Endodermal cell (in vitro differentiated cells): ENCODE measurements at places on chromosomes 2 and 18. TPM values are rescaled to one million over a fixed set of nuclear protein-coding genes. Genes with fewer than 3 reads are reported as not detected.
A peak's percentile ranks its signal among the peaks of the same experiment; 100 is the strongest.

Gene AKAIN1
- total RNA-seq = not detected in 3 replicates

Gene PLA2R1
- total RNA-seq = 0.80 to 2.0 TPM (median 1.4 TPM) in 3 replicates

Gene CREG2
- total RNA-seq = 0.13 and 0.27 TPM in 2 replicates

Gene AFF3
- total RNA-seq = 0.42 to 0.62 TPM (median 0.57 TPM) in 3 replicates

Gene POMC
- total RNA-seq = 8.9 to 10.9 TPM (median 10.5 TPM) in 3 replicates

Gene MSH2
- total RNA-seq = 126 and 136 TPM in 2 replicates

Gene FOXD4L1
- total RNA-seq = 0.22 TPM in 1 of 2 replicates, not detected in the other

Gene PPP1R1C
- total RNA-seq = 6.1 and 8.1 TPM in 2 replicates

Gene TUBB8B
- 0.69 TPM in 1 of 3 replicates, not detected in the others for total RNA-seq

DNA sequence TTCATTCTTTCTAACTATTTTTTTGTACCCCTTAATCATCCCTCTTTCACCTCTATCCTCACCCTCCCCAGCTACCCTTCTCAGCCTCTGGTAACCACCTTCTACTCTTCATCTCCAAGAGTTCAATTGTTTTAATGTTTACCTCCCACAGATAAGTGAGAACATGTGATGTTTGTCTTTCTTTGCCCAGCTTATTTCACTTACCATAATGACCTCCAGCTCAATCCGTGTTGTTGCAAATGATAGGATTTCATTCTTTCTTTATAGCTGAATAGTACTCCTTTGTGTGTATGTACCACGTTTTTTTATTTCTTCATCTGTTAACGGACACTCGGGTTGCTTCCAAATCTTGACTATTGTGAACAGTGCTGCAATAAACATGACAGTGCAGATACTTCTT, 22.1 kb upstream of the TMEM37 start:
- no peak for DNase-seq
- no peaks in the 10 kb centered on the region for H3K4me1 ChIP-seq

DNA sequence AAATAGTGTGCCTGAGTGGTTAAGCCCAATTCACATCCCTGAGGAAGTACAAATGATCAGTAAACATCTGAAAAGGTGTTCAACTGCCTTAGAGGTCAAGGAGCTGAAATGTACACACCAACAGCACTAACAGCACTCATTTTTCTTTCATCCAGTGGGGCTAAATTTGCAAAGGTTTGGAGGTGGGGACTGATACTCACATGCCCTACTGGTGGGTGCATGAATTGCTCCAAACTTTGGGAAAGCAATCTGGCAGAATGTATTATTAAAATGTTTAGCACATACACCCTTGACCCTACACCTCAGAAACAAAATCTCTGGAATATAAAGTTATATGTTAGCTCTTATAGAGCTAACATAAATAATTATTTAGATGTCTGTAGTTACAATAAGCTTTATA, 19.0 kb upstream of the FAM178B start:
- H3K4me1 ChIP-seq = no peaks in the 10 kb centered on the region
- no peak overlapping the region for H3K27ac ChIP-seq
- H3K36me3 ChIP-seq = no peaks in the 10 kb centered on the region
- DNase-seq = no peak
- H3K27me3 ChIP-seq = no peaks in the 10 kb centered on the region
- no peak overlapping the region for H3K4me3 ChIP-seq

DNA sequence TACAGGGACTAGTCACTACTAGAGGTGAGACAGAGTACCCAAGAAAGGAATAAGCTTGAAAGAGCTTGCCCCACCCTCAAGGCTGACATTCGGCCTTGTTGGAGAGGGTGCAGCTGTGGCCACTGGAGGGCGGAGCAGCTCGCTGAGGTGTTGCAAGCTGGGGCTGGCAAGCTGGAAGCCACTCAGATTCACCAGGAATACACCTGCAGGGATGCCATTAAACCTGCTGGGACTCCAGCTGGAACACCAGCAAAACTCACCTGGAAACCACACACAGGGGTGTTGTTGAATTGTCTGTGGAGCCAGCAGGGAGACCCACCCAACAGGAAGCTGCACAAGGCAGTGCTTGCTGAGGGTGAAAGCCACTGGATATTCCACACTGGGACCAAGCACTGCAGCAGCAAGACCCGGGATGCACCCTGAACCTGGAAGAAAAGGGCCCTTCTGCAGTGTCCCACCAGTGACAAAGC, 26.1 kb downstream of the KCTD18 start:
- H3K4me1 ChIP-seq = peaks cover 7% of the 10 kb centered on the region
- H3K27ac ChIP-seq = no peak overlapping the region
- H3K27me3 ChIP-seq = no peaks in the 10 kb centered on the region
- peaks cover 12% of the 10 kb centered on the region for H3K36me3 ChIP-seq

DNA sequence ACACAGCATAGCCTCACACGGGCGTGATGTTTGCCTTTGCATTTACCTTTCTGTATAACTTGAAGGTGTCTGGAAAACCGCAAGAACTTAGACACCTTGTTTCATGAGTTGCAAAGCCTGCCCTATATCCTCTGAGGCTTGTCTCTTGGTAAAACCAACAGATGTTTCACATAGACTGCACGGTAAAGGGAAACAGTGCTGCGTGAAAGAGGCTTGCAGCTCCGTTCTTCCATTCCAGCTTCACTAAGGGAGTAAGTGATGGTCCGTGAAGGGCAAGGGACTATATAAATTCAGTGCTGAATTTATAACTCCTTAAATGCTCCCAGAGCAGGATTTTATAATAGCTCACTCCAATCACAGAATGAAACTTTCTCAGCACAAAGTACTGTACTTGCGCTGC, 360.5 kb downstream of the SOX11 start:
- no peak overlapping the region for H3K27ac ChIP-seq
- no peak for DNase-seq
- peaks cover 8% of the 10 kb centered on the region for H3K4me1 ChIP-seq
- H3K36me3 ChIP-seq = no peaks in the 10 kb centered on the region
- no peaks in the 10 kb centered on the region for H3K27me3 ChIP-seq
- no peak overlapping the region for H3K4me3 ChIP-seq

DNA sequence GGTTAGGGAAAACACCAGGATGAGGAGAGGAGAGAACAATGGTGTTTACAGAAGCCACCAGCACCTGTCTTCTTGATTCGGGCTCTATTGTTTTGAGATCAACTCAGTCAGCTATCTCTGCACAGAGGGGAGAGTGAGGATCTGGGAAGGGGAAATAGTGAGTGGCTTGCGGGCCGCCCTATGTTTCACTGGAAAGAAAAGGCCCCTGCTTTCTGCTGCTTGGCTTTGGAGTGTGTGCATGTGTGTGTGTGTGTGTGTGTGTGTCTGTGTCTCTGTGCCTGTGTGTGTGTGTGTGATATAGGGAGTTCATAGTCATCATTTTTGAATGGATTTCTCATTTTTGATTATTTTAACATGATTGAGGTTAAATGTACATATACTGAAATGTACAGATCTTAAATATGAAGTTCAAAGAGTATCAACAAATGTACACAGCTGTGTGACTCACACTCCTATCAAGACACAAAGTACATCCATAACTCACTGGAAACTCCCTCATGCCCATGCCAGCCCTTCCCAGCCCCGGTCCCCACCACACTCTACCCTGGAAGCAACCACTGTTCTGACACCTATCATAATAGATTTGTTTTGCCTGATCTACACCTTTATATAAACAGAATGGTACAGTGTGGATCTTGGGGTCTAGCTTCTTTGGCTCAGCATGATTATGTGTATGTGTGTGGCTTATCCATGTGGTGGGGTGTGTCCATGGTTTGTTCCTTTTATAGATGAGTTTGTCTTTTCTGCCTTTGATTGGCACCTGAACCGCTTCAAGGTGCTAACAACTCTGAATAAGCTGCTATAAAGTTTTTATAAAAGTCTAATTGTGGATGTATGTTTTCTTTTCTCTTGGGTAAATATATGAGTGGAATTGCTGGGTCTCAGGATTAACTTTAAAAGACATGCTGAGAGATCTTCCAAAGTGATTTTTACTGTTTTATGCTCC, 258.3 kb downstream of the SETBP1 start:
- H3K27me3 ChIP-seq = no peaks in the 10 kb centered on the region
- H3K4me1 ChIP-seq = peaks cover 9% of the 10 kb centered on the region
- H3K27ac ChIP-seq = peak overlapping the region; percentile 84

GRCh38 chr2:102726128-102727087, 35.4 kb upstream of the TMEM182 start:
- H3K4me3 ChIP-seq = no peak overlapping the region
- no peak overlapping the region for H3K27ac ChIP-seq
- no peaks in the 10 kb centered on the region for H3K27me3 ChIP-seq
- DNase-seq = no peak

DNA sequence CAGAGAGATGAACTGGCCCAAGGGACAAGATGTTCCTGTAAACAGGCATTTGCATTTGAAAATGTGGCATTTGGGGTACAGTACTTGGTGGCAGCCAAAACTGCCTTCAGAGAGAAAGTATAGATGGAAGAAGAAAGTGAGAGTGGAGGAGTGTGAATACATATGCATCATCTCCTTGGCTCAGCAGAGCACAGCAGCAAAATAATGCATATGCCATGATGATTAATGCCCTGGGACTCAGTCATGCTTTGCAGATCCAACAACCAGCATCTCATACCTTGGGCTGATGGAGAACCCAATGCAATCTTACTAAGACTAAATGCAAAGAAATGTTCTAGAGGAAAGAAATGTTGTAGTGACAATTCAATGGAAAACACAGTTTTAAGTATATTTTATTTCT, 29.7 kb upstream of the CYTIP start:
- no peak overlapping the region for H3K4me3 ChIP-seq
- H3K27me3 ChIP-seq = no peaks in the 10 kb centered on the region
- DNase-seq = no peak
- H3K36me3 ChIP-seq = no peaks in the 10 kb centered on the region
- H3K4me1 ChIP-seq = no peaks in the 10 kb centered on the region
- no peak overlapping the region for H3K27ac ChIP-seq

DNA sequence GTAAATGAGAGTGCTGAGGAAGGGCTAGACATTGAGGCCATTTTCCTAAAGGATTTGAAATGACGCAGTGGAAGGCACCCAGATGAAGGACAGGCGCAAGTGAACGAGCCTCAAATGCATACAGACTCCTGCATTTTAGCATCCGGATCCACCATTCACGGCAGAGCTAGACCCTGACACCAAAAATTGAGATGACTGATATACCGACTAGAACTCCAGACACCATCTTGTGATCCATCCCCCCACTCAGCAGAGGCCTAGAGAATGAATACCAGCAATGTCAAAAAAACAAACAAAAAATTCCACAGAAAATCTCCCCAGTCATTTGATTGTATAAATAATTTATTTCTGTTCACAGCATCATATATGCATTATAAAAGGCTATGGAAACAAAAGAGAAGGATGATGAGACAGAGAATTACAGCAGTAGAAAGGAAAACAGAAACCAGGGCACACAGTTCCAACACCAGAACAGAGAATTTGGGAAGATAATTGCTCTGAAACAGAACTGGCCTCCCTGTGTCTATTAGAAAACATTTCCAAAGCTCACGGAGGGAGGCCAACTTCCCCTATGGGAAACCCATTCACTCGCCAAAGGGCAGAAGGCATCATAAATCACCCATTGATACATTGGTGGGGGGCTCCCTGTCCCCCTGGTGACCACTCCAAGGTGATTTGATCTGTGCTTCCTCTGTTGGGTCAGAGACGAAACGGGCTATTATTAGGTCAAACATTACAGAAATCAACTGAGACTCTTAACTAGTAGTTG, 4.0 kb downstream of the ARL4C start:
- H3K27ac ChIP-seq = peak overlapping the region; percentile 30
- peak overlapping the region; percentile 90 for H3K4me3 ChIP-seq
- DNase-seq = no peak
- no peaks in the 10 kb centered on the region for H3K4me1 ChIP-seq
- no peaks in the 10 kb centered on the region for H3K36me3 ChIP-seq
- peaks cover 2% of the 10 kb centered on the region for H3K27me3 ChIP-seq

DNA sequence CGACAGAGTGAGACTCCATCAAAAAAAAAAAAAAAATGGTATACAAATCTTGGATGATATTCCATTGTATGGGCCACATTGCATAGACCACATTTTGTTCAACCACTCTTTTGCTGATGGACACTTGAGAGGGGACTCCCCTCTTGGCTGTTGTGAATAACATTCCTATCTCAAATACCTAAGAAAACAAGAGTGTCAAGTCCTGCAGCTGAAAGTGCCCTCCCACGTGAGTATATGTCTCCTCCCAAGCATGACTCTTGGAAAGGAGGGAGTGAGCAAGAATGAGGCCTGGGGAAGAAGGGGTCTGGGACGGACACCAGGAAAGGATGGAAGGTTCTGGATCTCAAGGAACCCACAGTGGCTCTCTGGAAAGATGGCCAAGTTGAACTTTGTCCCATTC, 36.0 kb upstream of the NPAS2 start:
- H3K36me3 ChIP-seq = no peaks in the 10 kb centered on the region
- H3K27me3 ChIP-seq = no peaks in the 10 kb centered on the region
- DNase-seq = no peak
- H3K4me1 ChIP-seq = no peaks in the 10 kb centered on the region
- no peak overlapping the region for H3K4me3 ChIP-seq
- no peak overlapping the region for H3K27ac ChIP-seq

GRCh38 chr2:122636097-122636496, 880.6 kb downstream of the TSN start:
- no peaks in the 10 kb centered on the region for H3K4me1 ChIP-seq
- H3K36me3 ChIP-seq = no peaks in the 10 kb centered on the region
- H3K27ac ChIP-seq = no peak overlapping the region
- H3K4me3 ChIP-seq = no peak overlapping the region
- H3K27me3 ChIP-seq = peaks cover 24% of the 10 kb centered on the region

GRCh38 chr18:41666231-41666630, 288.8 kb upstream of the PIK3C3 start:
- no peaks in the 10 kb centered on the region for H3K4me1 ChIP-seq
- no peaks in the 10 kb centered on the region for H3K27me3 ChIP-seq
- H3K4me3 ChIP-seq = no peak overlapping the region

GRCh38 chr18:3457261-3457724, 7.3 kb downstream of the TGIF1 start:
- peaks cover 17% of the 10 kb centered on the region for H3K4me1 ChIP-seq
- H3K4me3 ChIP-seq = peak overlapping the region; percentile 17
- no peak overlapping the region for H3K27ac ChIP-seq
- H3K36me3 ChIP-seq = peaks cover 77% of the 10 kb centered on the region
- no peak for DNase-seq
- H3K27me3 ChIP-seq = no peaks in the 10 kb centered on the region

- H3K4me1 ChIP-seq = peaks cover 3% of the 10 kb centered on the region
- no peaks in the 10 kb centered on the region for H3K36me3 ChIP-seq
- no peak overlapping the region for H3K4me3 ChIP-seq
- H3K27me3 ChIP-seq = no peaks in the 10 kb centered on the region
These were observed 103.3 kb upstream of the KLF7 start for GRCh38 chr2:207269038-207269437.

- peaks cover 31% of the 10 kb centered on the region for H3K36me3 ChIP-seq
- no peak overlapping the region for H3K4me3 ChIP-seq
- H3K27me3 ChIP-seq = no peaks in the 10 kb centered on the region
- no peak for DNase-seq
- no peaks in the 10 kb centered on the region for H3K4me1 ChIP-seq
- no peak overlapping the region for H3K27ac ChIP-seq
These were observed 26.8 kb downstream of the MEX3C start for GRCh38 chr18:51170664-51171063.

GRCh38 chr18:12744103-12744502, 41.3 kb downstream of the PSMG2 start:
- H3K4me1 ChIP-seq = no peaks in the 10 kb centered on the region
- H3K4me3 ChIP-seq = no peak overlapping the region
- no peak for DNase-seq
- H3K27me3 ChIP-seq = no peaks in the 10 kb centered on the region
